ENCODE measurements at places on chromosomes 6 and 20.

DNA sequence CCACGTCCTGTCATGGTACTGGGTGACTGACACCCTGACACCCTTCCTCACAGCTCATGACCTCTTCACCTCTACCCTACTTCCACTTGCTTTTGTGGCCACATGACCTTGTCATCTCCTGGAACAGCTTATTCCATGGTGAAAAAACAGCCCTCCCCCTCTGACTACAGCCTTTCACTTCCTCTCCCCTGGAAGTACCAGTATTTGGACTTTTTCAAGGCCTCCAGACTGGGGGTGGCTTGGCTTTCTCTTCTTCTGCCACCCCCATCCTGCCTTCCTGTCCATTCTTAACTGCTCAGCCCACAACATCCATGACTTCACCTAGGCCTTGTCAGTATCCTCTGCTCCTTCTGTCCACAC lies 168.4 kb downstream of the CARMIL1 start:
- DNase-seq = no peak

DNA sequence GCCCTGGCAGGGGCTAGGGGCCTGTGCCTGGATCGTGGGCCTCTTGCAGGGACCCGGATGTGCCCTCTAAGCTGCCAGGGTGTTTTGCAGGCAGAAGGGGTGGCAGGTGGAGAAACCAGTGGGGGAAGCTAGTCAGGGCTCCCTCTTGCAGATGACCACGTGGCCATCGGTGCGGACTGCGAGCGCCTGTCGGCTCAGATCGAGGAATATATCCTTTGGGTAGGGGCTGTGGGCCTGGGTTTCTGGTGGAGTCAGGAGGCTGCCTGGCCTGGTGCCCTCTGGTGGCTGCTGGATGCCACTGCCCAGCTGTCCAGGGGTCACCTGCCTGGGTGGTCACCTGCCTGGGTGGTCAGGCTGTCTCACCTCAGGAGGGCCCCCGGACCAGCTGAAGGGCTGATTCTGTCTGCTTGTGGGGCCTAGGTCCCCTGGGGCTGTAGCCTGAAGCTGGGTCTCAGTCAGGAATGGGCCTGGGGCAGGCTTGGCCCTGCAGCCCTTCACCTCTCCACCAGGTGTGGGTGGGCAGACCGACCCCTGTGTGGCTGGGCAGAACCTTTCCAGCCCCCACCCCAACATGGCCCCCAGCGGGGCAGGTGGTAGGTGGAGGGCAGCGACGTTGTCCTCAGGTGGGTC lies 6.7 kb downstream of the TCEA2 start:
- peak; percentile 66 for DNase-seq

GRCh38 chr6:167567142-167568033 lies 242.5 kb downstream of the TTLL2 start:
- no peak for DNase-seq

- peak; percentile 82 for DNase-seq
Measured at GRCh38 chr6:30763618-30764489, 19.5 kb upstream of the IER3 start.

DNA sequence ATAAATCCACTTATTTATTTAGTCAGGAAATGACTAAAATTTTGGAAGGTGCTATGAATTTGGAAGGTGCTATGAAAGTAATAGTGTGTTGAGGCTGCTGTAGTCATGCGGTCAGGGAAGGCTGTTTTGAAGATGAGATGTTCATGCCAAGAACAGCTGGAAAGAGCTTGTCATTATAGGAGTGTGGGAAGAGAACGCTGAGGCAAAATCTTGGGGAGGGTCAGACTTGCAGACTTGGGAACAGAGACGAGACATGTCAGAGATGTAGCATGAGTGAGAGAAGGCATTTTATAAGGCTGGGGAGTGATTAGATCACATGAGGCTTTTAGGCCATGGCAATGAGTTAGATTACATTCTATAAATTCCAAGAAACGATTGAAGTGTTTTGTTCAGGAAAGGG lies 124.0 kb upstream of the B3GAT2 start:
- DNase-seq = no peak

DNA sequence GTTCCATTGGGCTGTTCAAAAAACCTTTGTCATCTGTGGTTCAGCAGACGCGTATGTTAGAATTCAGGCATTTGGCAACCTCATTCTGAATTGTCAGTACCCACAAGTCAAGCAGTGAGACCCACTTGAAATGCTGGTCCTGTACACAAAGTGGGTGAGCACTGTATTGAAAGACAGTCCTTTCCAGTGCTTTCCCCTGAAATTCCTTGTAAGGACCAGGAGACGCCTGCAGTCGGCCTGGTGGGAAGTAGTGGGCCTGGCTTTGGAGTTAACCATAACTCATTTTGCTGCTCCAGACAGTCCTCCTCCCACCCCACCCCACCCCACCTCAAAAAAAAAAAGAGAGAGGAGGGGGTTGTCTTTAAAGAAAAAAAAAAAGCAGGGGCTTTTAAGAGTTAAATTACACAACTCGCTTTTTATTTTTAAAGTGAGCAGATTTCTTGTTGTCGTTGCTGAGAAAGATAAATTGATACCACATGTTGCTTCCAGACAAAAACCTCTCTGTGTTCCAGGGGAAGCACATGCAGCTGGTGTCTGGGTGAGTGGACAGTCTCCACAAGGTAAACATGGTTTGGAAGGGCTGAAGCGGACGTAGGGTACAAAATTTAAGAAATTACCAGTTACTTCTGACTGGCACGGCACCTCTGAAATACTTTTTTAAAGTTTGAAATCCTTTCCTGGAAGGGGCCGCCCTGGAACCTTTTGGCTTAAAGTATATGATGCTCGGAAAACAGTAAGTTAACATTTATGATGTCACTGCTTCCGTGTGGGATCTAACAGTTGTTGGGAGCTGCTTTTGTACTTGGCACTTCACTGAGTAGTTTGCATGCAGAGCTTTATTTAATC lies 95.3 kb downstream of the FOXO3 start:
- DNase-seq = no peak

DNA sequence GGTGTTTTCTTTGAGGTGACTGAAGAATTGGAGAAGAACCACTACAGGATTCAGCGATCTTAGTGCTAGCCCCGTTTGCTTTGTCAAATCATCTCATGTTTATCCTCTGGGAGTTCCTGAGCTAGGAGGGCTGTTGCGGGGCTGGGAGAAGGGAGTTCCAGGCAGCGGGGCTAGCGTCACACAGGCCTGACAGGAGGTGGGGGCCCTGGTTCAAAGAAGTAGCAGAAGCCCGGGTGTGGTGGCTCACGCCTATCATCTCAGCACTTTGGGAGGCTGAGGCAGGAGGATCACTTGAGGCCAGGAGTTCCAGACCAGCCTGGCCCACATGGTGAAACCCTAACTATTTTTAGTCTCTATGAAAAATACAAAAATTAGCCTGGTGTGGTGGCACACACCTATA lies 33.2 kb upstream of the SULF2 start:
- DNase-seq = no peak

DNA sequence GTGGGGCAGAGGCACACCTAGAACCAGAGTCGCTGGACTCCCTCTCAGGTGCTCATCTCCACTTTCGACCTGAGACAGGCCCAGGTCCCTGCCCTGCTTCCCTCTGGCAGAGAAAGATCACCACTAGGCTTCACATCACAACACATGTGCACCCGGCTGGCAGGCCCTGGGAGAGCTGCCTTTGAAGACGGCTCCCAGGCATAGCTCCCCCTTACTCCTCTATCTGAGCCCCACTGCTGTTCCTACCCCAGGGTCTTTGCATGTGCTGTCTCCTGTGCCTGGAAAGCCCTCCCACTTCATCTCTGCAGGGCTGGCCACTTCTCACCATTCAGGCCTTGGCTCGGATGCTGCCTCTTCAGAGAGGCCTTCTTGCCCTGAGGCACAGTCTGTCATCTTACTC lies 89.2 kb downstream of the NOL4L start:
- DNase-seq = no peak

DNA sequence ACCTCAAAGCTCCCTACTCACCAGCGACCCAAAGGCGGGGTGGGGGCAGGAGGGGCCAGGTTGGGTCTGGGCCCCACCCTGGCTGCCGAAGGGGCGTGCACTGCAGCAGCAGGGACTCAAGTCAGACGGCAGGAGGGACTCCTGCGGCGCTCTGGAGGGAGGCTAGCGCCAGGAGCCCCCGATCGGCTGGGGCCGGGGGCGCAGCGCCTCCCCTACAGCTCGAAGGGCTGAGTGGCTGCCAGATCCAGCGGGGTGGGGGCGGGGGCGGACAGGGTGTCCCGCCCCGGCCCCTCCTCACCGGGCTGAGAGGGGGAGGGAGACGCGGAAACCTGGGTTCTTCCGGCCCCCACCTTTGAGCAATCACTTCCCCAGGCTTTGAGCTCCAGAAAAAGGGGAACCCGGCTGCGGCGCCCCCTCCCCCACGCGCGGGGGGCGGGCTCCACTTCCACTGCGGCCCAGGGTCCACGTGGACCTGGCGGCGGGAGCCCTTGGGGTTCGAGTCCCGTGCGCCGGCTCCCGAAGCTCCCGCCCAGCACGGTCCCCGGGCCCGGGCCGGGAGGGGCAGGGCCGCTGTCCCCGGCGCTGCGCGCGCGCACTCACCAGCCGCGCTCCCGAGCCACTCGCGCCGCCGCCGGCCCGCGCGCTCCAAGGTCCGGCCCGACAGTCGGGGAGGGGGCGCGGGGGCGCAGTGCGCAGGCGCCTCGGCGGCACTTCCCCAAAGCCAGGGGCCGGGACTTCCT lies at the start of gene RGS19:
Gene RGS19, minus strand, starts transcription at position 246 of the 740 bp plus-strand sequence. CDS start 2,632 bp downstream, outside the sequence.
- peak; percentile 84 for DNase-seq

DNA sequence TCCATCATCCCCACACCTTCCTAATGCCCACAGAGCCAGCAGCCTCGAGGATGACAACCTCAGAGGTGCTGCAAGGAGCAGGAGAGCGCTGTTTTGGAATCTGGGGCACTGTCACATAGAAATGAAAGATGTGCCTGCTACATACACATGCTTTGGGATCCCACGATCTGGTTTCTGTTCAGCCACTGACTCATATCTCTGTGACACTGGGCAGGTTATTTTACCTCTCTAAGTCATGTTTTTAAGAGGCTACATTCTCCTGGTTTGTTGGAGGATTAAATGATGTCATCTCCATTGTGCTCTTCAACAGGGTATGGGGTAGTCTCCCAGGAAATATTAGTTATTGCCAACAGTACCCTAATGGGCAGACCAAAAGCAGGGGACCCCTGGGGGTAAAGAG lies 32.6 kb upstream of the TAB2 start:
- DNase-seq = no peak

Measured in NCI-H82 (cell line).